ENCODE measurements at places on chromosomes 2 and 18.

- no peak for DNase-seq
These were observed 64.1 kb downstream of the CPS1 start for GRCh38 chr2:210620456-210620855.

- DNase-seq = no peak
These were observed 6.2 kb downstream of the MAL start for GRCh38 chr2:95031726-95032116.

DNA sequence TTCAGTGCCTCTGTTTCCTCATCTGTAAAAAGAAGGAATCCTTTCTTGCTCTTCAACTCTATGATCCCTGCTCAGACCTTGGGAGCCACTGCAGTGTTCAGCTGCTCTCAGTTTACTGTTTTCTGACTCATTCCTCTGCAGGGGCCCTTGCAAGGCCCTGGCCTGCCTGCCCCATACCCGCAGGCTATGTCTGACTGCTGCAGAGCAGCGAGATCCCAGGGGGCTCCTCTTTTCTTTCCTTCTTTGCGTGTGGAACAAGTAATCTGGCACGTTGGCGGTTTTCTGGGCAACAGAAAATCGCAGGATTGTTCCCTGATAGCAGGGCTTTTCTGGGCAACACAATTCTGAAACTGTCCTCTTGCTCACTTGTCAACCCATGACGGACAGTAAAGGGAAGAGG is 376.0 kb downstream of the DCC start:
- no peak for DNase-seq

DNA sequence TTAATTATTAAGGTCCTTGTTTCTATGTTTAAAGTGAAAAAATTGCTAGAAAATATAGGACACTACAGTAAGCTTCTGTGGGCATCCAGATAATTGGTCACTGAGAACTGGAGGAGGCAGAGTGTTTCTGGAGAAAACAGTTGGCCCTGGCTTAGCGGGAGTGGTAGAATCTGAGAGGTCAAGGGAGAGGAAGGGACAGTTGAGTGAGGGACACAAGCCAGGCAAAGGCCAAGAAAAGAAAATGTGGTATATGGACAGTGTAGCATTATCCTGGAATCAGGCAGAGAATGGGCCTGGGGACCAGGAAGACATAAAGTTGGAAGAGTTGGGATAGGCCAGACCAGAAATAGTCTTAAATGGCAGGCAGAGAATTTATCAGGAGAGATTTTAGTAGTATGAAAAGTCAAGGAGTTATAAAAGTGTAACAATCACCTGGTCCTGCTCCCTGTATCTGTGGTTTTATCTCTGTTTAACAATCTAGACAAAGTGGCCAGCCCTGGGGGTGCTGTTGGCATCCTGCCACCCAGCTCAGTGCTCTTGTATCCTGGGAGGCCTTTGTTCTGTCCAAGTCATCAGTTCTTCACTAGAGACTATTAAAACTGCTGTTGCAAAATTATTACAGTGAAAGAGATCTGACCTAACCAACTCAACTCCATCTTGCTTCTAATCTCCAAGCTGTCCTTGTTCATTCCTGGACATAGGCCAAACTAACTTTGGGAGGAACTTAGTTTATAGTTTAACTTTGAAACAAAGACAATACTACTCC is 15.4 kb upstream of the MSGN1 start:
- DNase-seq = no peak

- DNase-seq = no peak
These were observed 678.8 kb downstream of the DCC start for GRCh38 chr18:53018791-53019190.

DNA sequence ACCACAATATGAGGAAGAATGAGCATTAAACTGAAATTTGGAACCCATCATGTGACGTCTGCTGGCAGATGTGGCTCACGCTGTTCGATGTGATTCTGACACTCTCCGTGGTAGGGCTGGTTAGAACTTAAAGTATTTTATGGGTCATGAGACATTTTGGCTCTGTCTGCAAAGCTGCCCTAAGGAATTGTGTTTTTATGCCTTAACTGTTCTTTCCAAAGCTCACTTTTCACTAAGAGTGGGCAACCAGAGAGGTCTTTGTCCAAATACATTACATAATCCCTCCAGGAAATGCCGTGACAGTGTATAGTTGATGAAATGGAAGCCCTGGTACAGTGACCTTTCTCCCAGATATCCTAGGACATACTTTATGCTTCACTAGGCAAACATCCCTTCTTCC is 119.1 kb downstream of the AQP4 start:
- no peak for DNase-seq

DNA sequence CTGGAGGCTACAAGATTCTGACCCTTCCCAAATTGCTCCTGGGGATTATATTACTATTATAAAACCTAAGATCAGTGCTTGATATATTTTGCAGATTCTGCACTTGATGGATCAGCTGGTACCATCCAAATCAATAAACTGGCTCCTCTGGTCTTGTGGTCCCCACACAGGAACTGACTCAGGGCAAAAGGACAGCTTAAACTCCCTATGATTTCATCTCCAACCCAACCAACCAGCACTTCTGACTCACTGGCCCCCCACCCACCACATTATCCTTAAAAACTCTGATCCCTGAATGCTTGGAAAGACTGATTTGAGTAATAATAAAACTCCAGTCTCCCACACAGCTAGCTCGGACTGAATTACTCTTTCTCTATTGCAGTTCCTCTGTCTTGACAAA is 82.1 kb downstream of the TMEM163 start:
- DNase-seq = no peak

GRCh38 chr18:57422313-57422872 is 12.8 kb upstream of the ONECUT2 start:
- no peak for DNase-seq

DNA sequence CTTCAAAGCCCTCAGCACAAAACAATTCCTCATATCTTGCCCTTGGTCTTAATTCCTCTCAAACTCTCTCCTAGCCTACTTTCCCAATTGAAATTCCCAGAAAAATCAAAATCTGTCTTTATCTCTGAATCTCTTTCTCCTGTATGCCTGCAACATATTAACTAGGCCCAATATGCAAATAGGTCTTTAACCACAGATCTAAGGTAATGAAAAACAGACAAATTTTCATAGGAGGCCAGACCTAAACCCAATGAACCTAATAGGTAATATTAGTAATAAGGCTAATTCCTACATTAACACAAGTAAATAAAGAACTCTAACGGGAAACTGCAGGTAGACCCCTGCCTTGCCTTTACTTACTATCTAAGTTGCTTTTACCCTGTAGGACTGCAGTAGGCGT is 41.4 kb downstream of the WDR33 start:
- DNase-seq = no peak

DNA sequence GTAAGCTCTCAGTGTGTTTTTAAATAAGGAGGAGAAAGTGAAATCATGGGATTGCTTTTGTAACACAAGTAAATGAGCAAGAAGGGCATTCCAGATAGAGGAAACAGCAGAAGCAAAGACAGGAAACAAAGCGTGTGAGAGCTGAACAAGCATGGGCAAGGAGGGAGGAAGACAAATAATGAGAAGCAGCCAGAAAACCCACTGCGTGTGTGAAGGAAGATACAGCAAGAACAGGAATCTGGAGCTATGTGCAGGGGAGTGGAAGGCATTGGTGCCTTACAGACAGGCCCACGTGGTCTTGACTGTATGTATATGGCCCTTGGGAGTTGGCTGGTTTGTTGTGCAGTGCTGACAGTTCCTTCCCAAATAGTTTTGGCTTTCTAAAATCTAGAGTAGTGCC is 88.6 kb downstream of the AAK1 start:
- DNase-seq = no peak

DNA sequence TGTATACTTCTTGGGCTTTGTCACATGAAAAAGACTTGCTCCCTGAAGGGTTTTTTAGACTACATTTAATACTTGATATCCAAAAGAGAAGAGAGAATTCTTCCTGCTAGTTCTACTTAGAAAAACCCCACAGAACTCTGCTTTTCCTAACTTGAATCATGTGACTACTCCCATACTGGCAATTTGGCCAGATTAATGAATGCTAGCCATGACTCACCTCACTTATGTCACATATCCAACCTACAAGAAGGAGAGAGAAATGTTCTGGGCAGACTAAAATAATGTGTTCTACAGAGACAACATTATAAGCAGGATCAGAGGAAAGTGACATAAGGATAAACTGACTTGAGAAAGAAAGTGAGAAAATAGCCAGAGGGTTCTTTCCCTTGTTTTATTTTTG is 249.3 kb upstream of the GULP1 start:
- no peak for DNase-seq

- no peak for DNase-seq
These were observed 12.2 kb downstream of the ICOS start for GRCh38 chr2:203948733-203949132.

- no peak for DNase-seq
These were observed 1.5 kb downstream of the DDX18 start for GRCh38 chr2:117815946-117816345.

DNA sequence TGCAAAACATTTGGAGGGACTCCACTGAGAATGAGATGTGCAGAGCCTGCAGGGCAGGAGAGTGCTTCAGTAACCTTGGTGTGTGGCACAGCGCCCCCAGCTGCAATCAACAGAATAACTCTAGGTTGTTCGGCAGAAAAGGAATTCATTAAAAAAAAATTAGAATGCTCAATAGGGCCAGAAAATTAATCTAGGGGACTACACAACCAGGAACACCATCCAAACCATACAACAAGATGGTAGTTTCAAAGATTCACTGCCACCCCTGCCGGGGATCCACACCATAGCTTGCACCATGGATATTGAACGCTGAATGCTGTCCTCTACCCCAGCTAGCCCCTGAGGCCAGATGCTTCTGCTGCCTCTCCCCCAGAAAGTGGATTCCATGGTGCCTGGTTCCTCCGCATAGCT is 50.1 kb downstream of the THUMPD2 start:
- peak; percentile 27 for DNase-seq

- DNase-seq = no peak
These were observed 678.8 kb downstream of the KCNJ3 start for GRCh38 chr2:155377266-155377680.

- no peak for DNase-seq
These were observed 108.9 kb upstream of the ITGA4 start for GRCh38 chr2:181348107-181348837.

GRCh38 chr2:17483496-17483895 is 34.7 kb downstream of the RAD51AP2 start:
- no peak for DNase-seq

- DNase-seq = no peak
These were observed 15.3 kb downstream of the NPC1 start for GRCh38 chr18:23570912-23571504.

DNA sequence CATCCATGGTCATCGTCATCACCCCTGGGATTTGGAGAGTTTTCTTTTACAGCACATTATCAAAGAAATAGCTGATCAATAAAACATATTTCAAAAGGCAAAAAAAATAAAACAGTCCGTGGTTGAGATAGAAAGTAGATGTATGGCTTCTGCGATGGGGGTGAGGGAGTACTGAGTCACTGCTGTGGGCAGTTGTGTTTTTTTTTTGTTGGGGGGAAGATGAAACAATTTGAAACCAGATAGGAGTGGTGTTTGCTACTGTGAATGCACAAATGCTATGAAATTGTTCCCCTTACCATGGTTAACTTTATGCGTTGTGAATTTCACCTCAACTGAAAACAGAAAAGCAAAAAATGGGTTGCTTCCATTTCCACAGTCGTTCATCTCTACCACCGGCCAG is 11.9 kb upstream of the SALL3 start:
- DNase-seq = no peak

- no peak for DNase-seq
These were observed 23.7 kb downstream of the TMEM127 start for GRCh38 chr2:96241900-96242611.

- DNase-seq = no peak
These were observed 13.7 kb downstream of the ANKRD44 start for GRCh38 chr2:197296835-197297234.

DNA sequence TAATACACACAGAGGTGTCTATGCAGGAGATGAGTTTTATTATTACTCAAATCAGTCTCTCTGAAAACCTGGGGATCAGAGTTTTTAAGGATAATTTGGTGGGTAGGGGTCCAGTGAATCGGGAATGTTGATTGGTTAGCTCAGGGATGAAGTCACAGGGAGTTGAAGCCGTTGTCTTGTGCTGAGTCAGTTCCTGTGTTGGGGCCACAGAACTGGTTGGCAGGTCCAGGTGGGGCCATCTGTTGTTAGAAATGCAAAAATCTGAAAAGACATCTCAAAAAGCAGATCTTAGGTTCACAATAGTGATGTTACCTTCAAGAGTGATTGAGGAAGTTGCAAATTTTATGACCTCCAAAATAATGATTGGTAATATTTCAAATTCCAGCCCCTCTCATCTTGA is 86.9 kb downstream of the VSNL1 start:
- DNase-seq = no peak

DNA sequence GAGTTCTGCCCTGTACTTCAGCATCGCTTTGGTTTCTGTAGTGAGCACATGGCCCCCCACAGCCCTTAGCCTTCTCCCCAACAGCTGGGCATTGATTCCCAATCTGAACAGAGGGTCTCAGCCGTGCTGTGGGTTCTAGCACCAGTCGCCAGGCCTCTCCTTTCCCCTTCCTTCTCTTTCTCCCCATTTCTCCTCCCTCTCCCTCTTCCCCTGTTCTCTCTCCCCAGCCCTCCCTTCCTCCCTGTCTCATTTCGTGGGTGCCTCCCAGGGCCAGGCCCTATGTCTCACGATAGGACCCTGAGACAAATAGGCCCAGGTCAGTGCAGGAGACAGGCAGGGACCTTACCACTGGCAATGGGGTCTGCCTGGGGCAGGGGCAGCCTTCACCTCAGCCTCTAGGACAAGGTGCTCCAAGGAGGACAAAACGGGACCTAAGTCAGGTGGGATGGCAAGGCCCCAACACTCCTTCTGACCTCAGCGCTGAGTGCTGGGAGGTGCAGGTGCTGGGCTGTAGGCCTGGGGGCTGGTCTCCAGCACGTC is 143.4 kb upstream of the GPC1 start:
- no peak for DNase-seq

DNA sequence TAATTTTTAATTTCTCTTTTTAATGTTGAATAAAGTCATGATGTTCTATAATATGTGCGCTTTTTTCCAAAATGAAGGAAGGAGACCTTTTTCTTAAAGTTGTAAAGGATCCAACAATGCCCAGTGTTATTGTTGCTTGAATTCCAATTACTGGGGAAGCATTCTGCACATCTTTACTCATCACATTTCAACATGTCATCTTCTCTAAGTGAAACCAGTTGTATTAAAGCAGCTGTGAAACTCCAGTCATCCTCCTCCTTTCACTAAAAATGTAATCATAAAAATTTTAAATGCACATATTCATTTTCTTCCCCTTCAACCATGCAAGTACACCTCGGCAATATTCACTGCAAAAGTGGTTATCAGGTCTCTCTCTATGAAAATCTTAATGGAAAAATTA is 722.7 kb downstream of the TSN start:
- DNase-seq = no peak

DNA sequence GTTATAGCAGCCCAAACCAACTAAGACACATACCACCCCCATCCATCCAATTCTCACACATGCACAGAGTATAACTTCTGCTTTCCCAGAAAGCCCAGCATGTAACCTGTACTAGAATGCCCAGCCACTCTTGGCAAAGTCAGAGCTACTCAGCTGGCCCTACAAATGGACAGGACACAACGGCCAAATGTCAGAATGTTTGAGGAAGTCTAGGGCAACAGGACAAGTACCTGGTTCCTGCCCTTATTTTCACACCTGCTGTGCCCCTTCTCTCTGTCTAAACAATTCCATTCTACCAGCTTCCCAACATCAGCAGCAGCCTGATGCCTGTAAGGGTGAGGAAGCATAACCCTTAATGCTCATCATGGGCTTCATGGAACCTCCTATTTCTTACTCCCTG is 15.1 kb upstream of the BZW1 start:
- DNase-seq = no peak
